ENCODE measurements at places on chromosomes 3 and 15.

GRCh38 chr3:146177072-146177471 is 16.1 kb upstream of the PLOD2 start:
- DNase-seq = no peak

DNA sequence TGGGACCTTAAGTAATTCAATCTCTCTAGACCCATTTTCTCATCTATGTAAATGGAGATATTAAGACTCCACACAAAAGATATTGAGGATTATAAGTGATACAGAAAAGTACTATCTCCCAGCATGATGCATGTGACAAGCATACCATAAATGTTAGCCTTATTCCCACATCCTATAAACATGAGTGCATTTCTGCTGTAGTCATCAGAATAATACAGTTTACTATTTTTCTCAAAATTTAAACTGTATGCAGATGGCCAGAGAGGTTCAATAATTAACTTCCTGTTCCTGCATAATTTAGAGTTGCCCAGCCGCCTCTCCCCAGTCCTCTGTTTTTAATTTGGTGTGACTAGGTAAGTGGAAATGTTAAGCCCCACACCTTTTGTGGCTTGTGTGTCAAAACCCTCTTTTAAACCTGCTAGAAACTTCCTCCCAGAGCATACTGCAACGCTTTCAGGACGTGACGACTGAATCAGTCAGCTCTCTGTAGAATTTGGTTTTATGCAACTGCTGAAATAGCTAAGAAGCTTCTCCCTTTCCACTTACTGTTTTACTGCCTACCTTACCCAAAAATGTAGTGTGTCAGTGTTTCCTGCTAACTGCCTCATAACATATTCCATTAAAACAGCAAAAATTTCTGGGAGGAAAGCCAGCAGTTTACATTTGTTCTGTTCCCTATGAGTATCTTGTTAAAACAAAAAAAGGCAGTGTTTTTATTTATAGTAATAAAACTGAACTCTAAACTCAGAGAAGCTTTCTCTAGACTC is 1037.9 kb downstream of the EPHA3 start:
- no peak for DNase-seq

DNA sequence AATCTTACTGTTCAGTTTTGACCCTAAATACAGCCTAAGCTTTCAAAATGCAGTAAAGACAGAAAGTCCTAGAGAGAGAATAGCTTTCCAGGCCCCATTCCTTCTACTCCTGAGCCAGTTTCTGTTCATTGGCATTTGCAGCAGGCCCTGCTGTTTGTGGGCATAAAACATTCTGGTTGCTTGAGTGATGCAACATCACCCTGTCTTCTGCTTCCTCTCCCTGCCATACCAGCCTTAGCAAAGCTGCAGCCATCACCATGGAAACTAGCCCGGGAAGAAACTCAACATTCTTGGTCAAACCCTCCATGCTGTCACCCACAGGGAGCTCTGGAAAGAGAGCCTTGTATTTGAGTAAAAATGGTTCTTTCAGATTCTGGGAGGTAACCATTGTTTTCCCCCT is 325.7 kb downstream of the MAGI1 start:
- DNase-seq = no peak

DNA sequence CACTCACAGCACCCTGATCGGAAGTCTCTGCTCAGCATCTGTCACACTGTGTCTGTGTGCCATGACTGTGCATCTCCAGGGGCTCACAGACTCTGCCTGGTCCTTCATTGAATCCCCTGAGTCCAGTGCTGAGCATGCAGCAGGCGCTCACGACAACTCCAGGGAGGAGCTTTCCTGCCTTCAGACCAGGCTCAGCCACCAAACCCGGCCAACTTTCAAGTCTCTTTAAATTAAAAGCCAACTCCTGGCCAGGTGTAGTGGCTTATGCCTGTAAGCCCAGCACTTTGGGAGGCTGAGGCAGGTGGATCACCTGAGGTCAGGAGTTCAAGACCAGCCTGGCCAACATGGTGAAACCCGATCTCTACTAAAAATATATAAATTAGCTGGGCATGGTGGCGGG is 24.2 kb downstream of the GRAMD2A start:
- no peak for DNase-seq

DNA sequence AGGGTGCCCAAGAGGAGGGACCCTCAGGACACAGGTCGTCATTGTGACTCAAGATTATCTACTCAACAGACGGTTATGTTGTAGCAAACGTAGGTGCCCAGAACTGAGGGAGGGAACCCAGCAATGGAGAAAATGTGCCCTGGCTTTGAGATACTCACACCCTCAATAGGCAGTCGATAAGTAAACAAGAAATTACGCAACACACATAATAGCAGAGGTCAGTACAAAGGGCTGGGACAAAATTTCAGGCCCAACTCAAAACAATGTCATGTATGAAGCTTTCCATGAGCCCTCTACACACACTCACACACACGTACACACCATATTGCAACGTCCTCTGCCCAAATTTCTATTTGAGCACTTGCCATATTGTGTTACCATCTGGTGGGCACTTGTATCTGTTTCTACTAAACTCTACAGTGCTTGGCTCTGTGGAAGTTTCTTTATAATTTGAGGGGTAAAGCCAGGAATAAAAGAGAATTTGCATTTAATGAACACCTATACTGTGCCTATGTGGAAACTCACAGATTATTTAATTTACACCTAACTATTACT is 114.6 kb upstream of the TRIM42 start:
- no peak for DNase-seq

- no peak for DNase-seq
Observed at GRCh38 chr15:43776101-43776717, 557 bp downstream of the ELL3 start.

DNA sequence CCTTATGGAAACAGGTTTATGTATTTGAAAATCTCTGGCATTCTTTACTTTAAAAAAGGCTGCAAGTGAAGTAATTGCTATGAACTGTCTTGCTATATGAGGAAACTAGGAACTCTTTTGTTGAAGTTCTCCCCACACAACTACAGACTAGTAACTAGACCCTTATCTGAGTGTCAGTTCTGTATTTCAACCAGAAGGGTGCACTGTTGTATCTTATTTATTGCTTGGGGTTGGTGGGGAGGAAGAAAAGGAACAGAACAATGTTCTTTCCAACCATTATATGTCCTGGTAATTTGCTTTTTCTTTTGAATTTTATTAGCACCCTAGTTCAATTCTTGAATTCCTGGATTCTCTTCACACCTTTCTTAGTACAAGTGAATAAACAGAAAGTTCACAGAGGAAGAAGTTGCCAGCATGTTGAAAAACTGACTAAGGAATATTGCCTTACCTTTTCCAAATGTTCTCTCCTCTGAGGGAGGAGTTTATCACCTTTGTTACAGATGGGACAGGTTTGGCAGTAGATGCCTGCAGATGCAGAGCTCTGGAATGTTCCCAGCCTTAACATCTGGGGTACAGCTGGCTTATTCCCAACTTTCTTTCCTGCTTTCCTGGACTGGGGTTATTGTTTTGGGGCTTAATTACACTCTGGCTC is 162.4 kb upstream of the CFAP20DC start:
- DNase-seq = no peak

DNA sequence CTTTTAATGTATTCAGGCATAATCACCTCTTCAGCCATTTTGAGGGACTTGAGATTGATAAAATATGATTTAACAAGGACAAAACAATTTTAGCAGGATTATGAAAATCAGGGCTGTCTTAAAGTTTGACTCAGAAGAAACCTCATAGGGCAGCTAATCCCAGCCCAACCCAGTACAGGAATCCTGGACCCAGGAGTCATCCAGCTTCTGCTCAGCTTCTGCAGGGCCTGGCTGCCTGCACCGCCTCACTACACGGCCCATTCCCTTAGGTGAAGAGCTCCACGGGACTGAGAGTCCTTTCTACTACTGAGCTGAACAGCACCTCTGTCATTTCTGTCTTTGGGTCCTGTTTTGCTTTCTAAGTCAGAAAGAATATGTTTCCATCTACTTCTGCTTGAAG is 37.5 kb downstream of the ARHGAP31 start:
- DNase-seq = no peak

- no peak for DNase-seq
Observed at GRCh38 chr3:192929755-192930547, 12.3 kb upstream of the MB21D2 start.

DNA sequence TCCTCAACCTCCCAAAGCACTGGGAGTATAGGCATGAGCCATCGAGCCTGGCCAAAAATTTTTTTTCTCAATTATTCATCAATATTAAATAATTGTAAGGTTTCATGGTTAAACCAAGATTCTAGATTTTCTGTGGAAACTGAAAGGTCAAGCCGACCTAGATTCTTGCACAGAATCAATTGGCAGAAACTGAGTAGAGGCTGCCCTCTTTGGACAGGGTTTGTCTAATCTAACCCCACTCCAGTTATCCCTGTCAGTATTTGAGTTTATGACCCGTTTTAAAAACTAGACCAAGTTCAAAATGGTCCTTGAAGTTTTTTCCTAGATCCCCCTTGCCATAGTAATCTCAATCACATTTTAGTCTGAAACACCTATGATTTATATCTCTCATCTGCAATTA is 8.6 kb upstream of the ADAM10 start:
- DNase-seq = no peak

DNA sequence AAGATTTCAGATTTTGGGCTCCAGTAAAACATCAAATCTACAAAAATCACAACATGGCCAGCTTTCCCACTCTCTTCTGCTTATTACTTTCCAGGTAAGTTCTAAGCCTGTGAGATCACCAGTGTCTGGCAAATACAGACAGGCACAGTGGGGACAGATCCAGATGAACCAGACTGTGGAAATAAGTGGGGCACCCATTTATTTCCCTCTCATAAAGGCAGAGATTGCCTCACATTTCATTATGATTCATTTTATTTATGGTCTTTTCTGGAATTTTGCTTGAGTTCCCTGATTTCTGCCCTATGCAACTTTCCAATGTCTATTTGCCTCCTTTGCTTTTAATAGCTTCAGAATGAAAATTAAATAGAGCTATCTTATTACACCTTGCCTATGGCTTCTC is 66.8 kb downstream of the GREM1 start:
- DNase-seq = no peak

DNA sequence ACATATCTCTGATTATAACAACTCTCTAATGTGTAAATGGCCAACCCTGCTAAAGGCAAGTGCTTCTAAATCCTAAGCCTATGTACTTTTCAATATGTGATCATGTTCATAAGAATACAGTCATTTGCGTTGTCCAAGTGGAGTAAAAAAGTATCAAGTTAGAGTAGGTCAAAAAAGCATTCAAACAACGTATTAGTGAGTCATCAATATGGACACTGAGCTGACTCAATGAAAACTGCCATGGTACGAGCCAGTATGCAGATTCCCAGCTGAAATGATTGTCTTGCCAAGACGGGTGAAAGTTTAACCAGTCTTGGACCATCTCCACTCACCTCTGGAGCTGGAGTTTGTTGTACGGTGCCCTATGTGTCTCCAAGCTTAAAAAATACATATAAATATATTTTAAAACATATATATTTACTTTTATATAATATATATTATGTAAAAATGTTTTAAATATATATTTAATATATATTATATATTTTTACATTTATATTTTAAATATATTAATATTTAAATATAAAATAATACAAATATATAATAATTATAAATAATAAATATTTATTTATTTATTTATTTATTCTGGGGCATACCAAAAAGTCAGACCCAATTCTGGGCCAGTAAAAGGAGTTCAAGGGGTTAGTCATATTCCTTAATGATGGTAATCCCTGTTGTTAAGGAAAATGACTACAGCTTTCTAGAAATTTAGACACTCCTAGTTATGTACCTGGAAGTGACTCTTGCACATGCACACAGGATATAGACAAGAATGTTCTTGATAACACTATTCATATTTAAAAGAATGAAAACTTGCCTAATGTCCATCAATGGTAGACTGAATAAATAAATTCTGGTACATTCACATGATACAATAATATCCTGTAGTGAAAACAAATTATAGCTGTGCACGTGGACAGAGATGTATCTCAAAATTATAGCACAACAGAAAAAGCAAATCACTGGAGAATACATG is 27.2 kb downstream of the PLSCR4 start:
- DNase-seq = no peak

DNA sequence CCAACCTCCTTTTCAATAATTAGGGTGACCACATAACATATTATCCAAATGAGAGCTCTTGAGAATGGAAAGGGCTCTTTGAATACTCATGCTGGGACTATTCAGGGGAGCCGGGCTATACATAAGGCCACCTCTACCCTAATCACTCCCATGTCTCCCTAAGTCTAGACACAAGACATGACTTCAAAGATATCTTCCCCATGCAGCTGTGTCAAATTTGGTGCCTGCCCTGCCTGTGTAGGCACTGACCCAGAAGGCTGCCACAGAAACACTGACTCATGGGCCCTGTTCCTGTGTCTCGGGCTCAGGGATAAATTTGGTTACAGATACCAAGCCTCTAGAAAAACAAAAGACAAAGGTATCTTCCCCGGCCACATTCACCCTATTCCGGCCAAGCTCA is 70.3 kb downstream of the MYLK start:
- DNase-seq = no peak

- no peak for DNase-seq
Observed at GRCh38 chr15:31155151-31155550, 53.6 kb upstream of the TRPM1 start.

- no peak for DNase-seq
Observed at GRCh38 chr15:69748576-69749185, 296.1 kb downstream of the RPLP1 start.

DNA sequence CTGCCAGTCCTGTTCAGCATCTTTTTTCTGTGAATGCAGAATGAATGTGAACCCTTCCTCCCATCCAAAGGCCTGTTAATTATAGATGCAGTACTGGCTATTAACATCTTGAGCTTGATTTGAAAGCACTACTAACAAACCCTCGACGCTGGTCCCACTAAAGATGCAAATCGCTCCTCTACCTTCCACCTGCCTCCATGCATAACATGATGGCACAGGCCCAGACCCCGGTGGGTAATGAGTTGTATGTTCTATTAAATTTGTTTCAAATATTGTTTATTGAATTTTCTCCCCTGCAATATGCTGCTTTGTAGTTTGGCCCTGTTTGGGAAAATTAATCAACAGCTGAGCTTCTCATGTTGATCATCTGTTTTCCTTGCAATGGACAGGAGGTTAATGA is 69.3 kb downstream of the RAB11A start:
- DNase-seq = no peak

DNA sequence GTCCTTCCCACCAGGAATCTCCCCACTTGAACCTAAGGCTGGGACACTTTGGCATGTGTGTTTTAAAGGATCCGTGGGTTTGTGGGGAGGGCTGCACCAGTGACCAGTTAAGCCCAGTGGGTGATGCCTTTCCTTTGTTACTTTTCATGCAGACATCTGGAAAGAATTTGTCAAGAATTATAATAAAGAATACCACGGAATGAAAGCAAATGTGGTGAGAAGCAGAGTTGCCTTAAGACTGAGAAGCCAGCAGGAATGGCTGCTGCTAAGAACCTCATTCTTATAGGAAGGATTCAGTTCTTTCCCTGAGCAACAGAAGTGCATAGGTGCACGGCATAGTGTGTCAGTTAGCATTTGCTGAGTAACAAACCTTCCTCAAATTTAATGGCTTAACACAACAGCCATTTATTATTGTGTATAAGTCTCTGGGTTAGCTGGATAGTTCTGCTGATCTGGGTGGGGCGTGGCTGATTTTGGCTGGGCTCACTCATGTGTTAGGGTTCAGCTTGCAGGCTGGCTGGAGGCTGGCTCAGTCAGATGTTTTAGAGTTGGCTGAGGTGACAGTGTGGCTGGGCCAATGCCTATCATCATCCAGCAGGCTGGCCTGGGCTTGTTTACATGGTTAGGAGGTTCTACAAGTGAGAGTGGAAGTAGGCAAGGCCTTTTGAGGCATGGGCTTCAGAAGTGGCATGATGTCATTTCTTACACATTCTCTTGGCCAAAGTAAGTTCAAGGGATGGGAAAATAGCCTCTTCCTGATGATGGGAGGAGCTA is 262.7 kb upstream of the CTDSPL start:
- no peak for DNase-seq
